ENCODE measurements at places on chromosomes 11 and 22.

- DNase-seq = no peak
Measured at GRCh38 chr11:61123775-61124571, 21.7 kb downstream of the CD5 start.

GRCh38 chr22:49712195-49712791, 115.4 kb downstream of the BRD1 start:
- no peak for DNase-seq

- no peak for DNase-seq
Measured at GRCh38 chr22:42883121-42883520, 26.0 kb upstream of the ARFGAP3 start.

GRCh38 chr11:10669258-10670033, 24.1 kb downstream of the IRAG1 start:
- DNase-seq = no peak
